Activated CD4-positive, alpha-beta T cell treated with anti-CD3 and anti-CD28 coated beads, Interleukin-10, Interleukin-2, amounts not matched to agents 100 ng/mL and 50 ng/mL, durations not matched to agents 16 hours and 8 hours (primary cell): ENCODE measurements at places on chromosomes 16 and 17.
A peak's percentile ranks its signal among the peaks of the same experiment; 100 is the strongest.

- peak; percentile 76 for DNase-seq
These were observed 32.3 kb downstream of the RAP1GAP2 start for GRCh38 chr17:2828397-2829038.

GRCh38 chr17:17523001-17523730, 27.0 kb upstream of the RASD1 start:
- DNase-seq: no peak

DNA sequence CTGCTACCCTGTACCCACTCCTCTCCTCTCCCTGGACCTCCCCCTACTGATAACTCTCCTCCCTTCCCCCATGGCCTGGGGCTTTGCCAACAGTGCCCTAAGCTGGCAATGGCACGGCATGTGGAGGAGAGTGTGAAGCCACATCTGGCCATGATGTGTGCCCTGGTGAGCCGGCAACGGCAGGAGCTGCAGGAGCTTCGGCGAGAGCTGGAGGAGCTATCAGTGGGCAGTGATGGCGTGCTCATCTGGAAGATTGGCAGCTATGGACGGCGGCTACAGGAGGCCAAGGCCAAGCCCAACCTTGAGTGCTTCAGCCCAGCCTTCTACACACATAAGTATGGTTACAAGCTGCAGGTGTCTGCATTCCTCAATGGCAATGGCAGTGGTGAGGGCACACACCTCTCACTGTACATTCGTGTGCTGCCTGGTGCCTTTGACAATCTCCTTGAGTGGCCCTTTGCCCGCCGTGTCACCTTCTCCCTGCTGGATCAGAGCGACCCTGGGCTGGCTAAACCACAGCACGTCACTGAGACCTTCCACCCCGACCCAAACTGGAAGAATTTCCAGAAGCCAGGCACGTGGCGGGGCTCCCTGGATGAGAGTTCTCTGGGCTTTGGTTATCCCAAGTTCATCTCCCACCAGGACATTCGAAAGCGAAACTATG, 5.2 kb downstream of the TRAF4 start:
- no peak for DNase-seq

- DNase-seq: no peak
These were observed 317.9 kb downstream of the SNX29 start for GRCh38 chr16:12294471-12294870.

DNA sequence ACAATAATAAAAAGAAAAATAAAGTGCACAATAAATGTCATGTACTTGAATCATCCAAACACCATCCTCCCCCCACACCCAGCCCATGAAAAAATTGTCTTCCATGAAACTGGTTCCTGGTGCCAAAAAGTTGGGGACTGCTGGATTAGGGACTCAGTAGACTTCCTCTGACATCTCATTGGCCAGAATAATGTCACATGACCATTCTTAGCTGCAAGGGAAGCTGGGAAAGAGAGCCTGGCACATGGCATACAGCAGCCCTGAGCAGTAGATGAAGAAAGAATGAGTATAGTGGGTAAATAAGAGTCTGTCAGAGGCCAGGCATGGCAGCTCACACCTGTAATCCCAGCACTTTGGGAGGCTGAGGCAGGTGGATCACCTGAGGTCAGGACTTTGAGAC, 12.5 kb downstream of the ITPRIPL2 start:
- no peak for DNase-seq

DNA sequence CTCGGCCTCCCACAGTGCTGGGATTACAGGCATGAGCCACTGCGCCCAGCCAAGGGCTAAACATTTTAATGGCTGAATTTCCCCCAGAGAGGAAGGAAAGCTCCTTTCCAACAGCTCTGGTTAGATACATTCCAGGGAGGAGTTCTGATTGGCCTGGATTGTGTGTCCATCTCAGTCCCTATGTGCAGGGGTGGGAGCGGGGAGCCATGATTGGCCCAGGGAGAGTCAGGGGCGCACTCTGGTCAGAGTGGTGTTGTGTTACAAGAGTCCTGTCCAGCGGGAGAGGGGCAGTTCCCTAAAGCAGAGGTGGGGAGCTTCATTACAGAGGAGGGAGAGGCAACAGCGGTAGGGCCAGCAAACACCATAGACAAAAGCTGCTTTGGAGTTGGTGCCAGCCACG, 75.0 kb downstream of the RAP1GAP2 start:
- no peak for DNase-seq

DNA sequence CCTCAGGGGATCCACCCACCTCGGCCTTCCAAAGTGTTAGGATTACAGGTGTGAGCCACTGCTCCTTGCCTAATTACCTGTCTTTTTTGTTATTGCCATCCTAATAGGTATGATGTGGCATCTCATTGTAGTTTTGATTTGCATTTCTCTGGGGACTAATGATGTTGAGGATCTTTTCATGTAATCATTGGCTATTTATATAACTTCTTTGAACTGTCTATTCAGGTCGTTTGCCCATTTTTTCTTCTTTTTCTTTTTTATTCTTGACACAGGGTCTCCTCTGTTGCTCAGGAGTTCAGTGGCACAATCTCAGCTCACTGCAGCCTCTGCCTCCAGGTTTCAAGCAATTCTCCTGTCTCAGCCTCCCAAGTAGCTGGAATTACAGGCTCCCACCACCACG, 1.3 kb upstream of the TGFB1I1 start:
- DNase-seq: no peak

- DNase-seq: no peak
These were observed 34.8 kb downstream of the WDR45B start for GRCh38 chr17:82613283-82614094.

DNA sequence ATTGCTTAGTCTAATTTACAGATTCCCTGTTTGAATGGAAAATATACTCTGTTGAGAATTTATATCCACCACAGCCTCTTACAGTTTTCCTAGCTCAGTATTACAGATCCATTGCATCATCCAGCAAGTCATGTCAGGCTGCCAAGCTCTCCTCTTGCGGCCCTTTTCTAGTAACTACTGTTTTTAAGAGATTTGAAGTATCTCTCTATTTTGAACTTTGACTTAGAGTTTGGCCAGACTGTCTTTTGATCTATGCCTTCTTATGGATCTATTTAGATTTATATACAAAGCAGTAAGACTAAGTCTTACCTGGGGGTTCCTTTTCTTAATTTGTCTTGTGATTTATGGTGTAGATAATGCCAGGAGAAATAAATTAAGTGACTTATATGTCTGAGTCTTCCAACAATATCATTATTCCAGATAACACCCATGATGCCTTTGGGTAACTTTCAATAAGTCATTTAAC, 53.1 kb upstream of the ABCC11 start:
- no peak for DNase-seq

DNA sequence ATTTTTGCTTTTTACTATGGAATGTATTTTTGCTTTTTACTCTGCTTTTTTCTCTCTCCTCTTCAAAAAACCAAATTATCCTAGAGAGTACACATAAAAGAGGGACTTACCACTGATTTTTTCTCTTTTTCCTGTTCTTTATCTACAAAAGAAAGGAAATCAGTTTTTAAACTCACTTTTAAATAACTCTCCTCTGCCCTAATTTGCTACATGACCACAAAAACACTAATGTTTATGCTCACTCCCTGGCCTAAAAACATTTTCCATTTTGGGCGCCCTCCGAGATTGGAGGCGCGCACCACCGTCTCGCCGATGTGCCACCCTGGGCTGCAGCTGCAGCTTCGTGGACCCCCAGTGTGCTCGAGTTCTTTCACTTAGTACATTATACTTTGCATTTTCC, 1.1 kb downstream of the TK2 start:
- no peak for DNase-seq

DNA sequence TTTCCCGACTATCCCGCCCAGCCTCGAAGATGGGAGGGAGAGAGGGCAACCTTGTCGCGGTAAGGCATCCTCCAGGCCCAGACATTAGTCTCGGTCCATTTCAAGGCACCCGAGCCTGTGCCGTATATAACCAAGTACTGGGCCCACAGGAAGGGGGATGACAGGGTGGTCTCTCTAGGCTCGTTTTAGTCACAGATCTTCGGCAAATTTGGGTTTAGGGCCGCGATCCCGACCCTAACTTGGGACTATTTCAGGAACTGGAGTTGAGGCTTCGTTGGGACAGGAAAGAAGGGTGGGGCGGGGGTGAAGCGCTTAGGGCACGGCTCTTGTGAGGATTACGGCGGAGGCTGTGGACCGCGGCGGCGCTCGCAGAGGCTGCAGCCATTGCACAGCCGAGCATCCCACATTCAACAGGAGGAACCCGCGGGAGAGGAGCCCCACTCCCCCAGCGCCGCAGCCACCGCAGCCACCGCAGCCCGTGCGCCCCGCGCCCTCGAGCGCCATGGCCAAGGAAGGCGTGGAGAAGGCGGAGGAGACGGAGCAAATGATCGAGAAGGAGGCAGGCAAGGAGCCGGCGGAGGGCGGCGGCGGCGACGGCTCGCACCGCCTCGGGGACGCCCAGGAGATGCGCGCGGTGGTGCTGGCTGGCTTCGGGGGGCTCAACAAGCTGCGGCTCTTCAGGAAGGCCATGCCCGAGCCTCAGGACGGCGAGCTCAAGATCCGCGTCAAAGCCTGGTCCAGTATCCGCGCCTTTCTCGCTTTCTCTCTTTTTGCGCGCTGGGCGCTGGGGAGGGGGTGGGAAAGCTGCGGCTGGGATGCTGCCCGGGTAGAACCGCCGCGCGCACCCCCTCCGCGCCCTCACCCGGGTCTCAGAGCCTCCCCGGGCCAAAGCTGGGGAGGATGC, at the start of gene VAT1L:
Gene VAT1L, plus strand, starts transcription at position 384 of the 904 bp plus-strand sequence. Its CDS starts 119 bp downstream, at position 503.
- DNase-seq: peak; percentile 20

DNA sequence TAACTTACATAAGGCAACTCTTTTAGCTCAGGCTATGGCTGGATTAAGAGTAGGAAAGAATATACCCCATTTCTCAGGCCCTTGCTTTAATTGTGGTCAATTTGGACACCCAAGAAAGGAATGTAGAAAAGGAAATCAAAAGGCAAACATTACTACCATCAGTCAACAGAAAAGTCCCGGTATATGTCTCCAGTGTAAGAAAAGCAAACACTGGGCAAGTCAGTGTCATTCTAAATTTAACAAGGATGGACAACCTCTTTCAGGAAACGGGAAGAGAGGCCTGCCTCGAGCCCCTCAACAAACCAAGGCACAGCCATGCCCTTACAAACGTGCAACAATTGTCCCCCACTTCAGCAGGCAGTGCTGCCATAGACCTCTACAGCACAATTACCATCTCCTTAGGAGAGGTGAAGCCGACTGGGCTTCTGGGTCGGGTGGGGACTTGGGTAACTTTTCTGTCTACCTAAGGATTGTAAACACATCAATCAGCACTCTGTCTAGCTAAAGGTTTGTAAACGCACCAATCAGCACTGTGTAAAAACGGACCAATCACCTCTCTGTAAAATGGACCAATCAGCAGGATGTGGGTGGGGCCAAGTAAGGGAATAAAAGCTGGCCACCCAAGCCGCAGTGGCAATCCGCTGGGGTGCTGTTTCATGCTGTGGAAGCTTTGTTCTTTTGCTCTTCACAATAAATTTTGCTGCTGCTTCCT, 12.4 kb downstream of the MRPL58 start:
- peak; percentile 39 for DNase-seq

- DNase-seq: no peak
These were observed 79.0 kb downstream of the PLD6 start for GRCh38 chr17:17127156-17127555.

DNA sequence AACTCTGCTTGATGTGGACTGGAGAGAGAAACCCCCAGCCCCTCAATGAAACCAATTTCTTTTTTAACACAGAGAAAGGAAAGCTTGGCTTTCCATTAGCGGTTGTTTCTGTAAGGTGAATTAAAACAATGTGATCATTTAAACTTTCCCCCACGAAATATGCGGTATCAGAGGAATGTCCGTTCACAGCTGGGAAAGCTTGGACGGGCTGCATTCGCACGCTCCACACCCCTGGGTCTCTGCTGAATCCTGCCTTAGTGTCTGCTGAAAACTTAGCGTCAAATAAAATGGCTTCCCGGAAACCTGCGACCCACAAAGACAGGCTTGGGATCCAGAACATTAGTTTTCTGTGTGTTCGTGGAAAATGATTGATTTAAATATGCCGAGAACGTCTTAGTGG, 71.7 kb downstream of the C16orf95 start:
- DNase-seq: no peak

- DNase-seq: no peak
These were observed 117.3 kb upstream of the RCVRN start for GRCh38 chr17:10022416-10022815.

DNA sequence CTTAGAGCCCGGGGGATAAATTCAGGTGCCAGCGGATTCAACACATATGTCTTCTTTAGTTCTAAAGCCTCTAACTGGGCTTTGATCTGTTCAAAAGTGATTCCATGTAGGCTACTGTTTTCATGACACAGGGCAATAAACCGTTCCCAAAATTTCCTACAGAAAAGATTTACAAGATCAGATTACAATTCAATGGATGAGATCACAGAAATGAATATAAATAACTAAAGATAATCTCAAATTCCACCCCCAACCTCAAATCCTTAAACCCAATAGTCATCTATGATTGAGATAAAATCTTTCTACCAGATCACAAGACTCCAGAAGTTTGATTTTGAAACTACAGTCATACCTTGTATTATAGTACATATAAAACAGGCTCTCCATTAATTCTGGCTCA, 84.3 kb downstream of the CACNG1 start:
- no peak for DNase-seq

DNA sequence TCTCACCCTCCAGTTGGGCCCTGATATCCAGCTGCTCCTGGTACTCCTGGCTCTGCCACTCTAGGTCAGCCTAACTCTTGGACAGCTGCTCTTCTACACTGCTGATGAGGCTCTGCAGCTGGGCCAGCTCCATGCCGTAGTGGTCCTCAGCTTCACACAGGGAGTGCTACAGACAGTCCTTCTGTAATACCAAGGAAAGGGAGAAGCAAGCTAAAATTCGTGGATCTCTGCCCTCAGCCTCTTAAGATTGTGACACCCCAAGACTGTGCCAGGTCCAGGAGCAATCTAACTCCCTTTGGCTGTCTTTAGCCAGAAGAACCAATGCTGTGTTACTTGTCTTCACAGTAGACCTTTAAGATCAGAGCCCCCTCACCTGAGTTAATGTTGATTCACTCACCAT, 7.7 kb upstream of the KRT38 start:
- no peak for DNase-seq

DNA sequence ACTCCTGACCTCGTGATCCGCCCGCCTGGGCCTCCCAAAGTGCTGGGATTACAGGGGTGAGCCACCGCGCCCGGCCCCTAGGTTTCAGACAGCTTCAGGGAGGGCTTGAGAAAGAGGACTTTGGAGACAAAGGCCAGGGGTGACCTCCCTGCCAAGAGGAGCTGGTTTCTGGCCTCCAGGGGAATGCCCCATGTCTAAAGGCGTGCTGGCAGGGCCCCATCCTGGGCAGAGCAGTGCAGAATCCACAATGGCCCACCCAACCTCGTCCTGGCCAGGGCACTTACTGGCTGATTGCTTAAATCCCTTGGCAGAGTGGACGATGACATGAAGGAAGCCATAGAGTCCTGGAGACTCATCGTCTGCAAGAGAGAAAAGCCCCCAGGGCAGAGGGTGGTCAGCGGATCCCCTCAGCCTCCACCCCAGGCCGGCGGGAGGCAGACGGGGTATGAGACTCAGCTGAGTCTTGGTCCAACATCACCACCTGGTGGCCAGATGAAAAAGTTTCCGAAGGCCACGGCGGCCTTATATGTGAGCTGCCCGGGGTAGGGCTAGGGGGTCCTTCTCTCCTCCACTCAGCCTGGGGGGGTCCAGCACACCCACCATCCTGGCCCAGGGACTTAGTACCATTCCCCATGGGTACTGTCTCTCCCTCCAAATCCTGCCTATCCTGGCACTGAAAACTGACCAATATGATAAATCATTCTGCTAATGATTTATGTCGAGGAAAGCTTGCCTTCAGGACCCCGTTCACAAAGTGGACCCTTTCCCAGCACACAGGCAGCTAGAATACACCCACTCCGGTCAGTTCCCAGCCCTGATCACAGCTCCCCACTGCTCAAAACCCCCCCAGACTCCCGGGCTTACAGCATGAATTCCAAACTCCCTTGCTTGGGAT, 59.1 kb downstream of the TIMM22 start:
- peak; percentile 44 for DNase-seq
